ENCODE measurements at places on chromosomes 3 and 15.
A peak's percentile ranks its signal among the peaks of the same experiment; 100 is the strongest.

- no peak for DNase-seq
These were observed 37.5 kb upstream of the SEC13 start for GRCh38 chr3:10358309-10358980.

DNA sequence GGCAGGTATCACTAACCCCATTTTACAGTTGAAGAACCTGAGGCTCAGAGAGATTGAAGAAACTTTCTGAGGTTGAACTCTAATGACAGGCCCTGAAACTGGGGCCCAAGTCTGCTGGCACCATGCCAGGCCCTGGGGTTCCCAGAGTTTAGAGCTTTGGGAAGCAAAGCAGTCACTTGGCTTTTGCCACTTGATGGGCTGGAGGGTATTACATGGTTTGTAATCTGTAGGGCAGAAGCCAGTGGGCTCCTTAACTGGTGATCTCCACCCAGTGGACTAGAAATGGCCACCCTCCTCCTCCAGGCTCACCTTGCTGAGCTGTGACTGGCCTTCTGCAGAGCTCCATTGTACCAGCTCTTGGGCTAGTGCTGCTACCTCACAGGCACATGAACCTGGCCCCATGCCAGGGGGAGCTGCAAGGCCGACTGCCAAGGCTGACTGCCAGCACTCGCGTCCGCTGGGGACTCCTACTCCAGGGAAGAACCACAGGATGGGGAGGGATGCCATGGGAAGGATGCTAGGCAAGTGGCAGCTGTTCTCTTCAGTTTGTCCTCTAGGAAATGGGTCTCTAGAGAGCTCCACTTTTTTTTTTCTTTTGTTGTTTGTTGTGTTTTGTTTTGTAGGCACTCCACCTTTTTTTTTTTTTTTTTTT, 104.8 kb downstream of the ETFA start:
- DNase-seq: peak; percentile 65

DNA sequence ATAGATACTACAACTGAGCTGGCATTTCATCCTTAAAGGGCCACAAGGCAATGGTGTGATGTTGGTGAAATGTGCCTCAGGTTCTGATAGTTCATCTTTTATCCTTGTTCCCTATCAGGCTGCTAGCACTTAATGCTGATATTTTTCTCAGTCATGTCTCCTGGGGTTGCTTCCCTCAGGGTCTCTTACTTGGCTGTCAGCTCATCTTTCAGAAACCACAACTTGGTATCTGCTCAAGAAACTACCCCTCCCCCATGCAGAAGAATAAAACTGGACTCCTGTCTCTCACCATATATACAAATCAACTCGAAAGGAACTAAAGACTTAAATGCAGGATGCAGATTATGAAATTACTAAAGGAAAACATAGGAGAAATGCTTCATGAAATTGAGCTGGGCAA, 308.1 kb downstream of the CHST2 start:
- no peak for DNase-seq

DNA sequence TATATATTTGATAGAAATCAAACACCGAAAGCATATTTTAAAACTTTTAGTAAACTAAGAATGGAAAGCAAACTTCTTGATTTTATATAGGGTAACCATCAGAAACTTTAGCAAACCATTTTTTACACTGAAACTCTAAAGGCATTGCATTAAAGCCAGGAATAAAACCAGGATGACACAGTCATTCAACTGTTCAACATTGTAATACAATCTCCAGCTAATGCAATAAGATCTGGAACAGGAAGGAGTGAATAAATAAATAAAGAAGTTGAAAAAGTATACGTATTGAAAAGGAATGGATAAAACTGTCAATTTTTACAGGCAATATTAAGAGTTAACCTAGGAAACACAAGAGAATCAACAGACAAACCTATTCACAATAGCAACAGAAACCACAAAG, 181.9 kb upstream of the TTC14 start:
- DNase-seq: no peak

DNA sequence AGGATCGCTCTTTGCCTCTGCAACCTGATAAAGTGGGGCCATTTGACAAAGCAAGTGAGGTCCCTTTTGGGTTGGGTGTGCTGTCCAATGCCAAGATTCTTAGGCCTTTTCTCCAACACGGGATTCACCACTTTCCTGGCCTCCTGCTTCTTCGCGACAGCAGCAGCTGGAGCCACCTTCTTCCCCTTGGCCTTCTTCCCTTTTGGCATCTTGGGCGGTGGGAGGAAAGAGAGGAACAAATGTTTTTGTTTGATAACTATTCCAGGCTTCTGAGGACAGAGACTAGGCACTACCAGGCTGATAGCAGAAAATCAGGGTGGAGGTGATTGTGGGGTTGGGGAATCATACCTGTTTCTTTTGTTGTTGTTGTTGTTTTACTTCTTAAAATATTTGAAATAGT, 30.0 kb upstream of the FAM81A start:
- no peak for DNase-seq

- DNase-seq: no peak
These were observed 604.1 kb upstream of the MDFIC2 start for GRCh38 chr3:70916375-70917055.

- DNase-seq: no peak
These were observed 53.2 kb downstream of the TM4SF4 start for GRCh38 chr3:149527531-149528339.

GRCh38 chr3:181683563-181683962, 28.2 kb upstream of the SOX2 start:
- DNase-seq: no peak

DNA sequence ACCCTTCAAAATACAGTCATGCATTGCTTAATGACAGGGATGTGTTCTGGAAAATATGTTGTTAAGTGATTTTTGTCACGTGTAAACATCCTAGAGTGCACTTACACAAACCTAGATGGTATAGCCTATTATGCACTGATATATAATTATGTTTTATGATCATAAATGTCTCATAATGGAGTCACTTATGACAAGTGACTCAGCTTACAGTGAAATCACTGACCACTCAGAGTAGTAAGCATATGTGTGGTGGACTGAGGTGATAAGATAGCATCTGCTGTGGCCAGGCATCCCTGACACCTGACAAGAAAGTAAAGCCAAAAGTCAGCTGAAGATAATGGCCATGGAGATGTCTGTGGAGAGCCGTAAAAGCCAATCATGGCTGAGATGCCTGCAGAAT, 5.4 kb downstream of the ACAD11 start:
- no peak for DNase-seq

GRCh38 chr3:101825904-101826445, 23.3 kb upstream of the NFKBIZ start:
- DNase-seq: no peak

- DNase-seq: no peak
These were observed 34.1 kb upstream of the KLF13 start for GRCh38 chr15:31292391-31293015.

Data from ovary (tissue), 10 donors.